Substantia nigra (tissue), 51 donors: ENCODE measurements at places on chromosomes 5 and 9.

DNA sequence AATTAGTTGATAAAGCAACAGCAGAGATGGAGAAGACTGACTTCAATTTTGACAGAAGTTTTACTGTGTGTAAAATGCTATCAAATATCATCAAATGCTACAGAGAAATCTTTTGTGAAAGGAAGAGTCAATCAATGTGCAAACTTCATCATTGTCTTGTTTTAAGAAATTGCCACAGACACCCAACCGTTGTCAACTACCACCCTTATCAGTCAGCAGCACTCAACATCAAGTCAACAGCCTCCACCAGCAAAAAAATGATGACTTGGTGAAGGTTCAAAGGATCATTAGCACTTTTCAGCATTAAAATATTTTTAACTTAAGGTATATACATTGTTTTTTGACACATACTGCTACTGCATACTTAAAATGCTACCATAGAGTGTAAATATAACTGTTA is 888.8 kb downstream of the CDH18 start:
- no peak for DNase-seq

- no peak for DNase-seq
These were observed 209.3 kb upstream of the PPP1R2B start for GRCh38 chr5:156640691-156641241.

DNA sequence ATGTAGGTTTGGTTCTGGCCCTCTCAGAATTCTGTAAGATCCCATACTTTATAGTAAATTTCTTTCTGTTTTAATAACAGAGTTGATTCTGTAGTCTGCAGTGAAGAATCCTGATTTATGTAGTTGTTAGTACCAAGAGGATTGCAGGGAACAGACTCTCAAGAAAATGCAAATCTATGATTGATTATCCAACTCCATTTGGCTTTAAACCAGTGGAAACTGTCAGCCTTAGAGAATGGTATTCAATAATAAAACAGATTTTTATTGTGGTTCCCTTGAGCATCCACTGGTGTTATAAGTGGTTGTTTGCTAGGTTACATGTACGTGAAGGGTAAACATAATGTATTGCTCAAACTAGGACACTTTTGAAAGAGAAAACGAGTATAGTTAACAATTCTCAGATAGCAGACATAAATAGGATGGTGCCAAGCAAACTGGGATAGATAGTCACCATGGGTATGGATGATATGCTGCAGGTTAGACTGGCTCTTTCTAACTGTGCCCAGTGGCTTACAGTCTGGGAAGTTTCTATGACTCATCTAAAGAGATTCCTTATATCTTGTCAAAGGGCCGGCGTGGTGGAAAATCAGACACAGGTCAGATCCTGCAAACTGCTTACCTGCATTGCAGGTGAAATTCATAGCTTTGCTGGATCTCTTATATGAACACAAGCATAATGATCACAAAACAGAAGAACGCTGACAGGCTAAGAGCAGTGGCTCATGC is 41.7 kb upstream of the RPS23 start:
- DNase-seq = no peak

GRCh38 chr5:17037751-17038150 is 101.7 kb upstream of the MYO10 start:
- no peak for DNase-seq

DNA sequence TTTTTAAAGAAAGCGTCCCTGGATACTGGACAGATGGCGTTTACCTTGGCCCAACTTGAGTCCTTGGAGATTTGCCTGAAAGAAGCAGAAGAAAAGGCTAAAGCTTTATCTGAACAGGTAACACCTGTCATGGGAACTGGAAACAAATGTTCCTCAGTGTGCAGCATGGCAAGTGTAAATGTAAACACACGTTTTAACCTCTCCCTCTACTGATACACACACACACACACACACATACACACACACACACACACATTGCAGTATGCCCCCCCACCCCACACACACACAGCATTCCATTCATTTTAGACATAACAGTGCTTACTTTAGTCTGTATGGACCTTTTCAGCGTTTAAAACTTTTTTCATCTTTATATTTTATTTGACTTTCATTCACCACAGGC is 51.1 kb downstream of the CCDC192 start:
- no peak for DNase-seq

DNA sequence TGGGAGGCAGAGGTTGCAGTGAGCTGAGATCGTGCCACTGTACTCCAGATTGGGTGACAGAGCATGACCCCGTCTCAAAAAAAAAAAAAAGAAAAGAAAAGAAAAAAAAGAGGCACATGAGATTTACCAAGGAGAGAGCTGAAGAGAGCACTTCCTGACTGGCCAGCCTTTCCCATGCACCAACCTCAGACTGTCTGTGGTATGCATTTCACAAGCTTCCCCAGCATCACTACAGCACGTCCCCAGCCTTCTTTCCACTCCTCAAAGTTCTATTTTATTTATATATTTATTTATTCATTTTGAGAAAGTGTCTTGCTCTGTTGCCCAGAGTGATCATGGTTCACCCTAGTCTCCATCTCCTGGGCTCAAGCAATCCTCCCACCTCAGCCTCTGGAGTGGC is 13.6 kb upstream of the FUBP3 start:
- no peak for DNase-seq

DNA sequence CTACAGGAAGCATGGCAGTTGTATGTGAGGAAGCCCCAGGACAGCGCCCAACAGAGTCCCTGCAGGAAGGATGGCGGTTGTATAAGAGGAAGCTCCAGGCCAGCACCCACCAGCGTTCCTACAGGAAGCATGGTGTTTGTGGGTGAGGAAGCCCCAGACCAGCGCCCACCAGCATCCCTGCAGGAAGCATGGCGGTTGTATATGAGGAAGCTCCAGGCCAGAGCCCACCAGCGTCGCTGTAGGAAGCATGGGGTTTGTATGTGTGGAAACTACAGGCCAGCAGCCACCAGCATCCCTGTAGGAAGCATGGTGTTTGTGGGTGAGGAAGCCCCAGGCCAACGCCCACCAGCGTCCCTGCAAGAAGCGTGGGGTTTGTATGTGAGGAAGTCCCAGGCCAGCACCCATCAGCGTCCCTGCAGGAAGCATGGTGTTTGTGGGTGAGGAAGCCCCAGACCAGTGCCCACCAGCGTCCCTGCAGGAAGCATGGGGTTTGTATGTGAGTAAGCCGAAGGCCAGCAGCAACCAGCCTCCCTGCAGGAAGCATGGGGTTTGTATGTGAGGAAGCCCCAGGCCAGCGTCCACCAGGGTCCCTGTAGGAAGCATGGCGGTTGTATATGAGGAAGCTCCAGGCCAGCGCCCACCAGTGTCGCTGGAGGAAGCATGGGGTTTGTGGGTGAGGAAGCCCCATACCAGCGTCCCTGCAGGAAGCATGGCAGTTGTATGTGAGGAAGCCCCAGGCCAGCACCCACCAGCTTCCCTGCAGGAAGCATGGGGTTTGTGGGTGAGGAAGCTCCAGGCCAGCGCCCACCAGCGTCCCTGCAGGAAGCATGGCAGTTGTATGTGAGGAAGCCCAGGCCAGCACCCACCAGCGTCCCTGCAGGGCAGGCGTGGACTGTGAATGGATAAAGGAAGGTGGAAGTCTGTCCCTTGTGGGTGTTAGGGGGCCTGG is 79.0 kb downstream of the DAP start:
- no peak for DNase-seq

- no peak for DNase-seq
These were observed 187.3 kb downstream of the CDH12 start for GRCh38 chr5:22665801-22666200.

- no peak for DNase-seq
These were observed 220.2 kb upstream of the DMRT1 start for GRCh38 chr9:621201-621855.
